ENCODE measurements at places on chromosomes 16 and 17.

GRCh38 chr17:46053911-46054534 lies 55.0 kb downstream of the STH start:
- no peak for DNase-seq

DNA sequence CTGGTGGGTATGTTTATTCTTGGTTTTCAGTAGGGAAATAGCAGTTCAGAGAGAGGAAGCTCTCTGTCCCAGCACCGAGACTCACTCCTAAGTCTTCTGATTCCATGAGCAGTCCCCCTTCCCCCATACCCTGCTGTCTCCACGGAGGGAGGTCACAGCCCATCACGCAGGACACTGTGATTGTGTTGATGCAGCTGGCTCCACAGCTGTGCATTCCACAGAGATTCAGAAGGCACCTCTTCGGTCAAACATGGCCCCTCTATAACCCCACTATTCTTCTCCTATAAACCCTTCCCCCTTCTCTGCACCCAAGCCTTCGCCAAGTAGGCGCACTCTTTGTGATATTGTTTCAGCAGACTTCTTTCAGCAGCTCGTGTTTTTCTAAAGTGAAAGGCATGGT lies 104.3 kb upstream of the HLF start:
- no peak for DNase-seq

DNA sequence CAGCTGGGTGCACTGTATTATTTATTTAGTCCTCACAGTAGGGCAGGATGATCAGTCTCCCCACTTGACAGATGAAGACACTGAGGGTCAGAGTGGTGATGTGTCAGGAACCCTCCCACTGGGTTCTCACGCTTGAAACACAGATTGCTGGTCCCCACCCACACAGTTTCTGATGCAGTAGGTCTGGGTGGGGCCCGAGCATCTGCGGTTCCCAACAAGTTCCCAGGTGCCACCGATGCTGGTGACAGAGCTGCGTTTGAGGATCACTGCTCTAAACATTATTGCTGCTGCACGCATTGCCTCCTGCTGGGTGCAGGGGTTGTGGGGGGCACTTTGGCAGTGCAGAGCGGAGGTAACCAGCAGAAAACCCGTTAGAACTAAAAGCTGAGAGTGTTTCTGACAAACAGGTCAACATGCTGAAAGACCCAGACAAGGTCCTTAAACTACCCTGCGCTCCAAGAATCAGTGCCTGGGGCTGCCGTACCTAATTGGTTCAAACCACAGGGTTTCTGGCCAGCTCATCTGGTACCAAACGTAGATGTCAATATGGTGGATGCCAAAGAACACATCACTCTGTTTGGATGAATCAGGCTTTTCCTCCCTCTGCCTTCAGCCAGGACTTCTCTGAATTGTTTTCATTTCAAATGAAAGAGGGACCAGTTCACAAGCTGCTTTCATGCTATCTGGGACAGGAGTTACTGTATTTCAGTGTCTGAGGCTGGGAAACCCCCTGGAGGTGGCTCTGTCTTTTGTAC lies 76.0 kb downstream of the ABCC1 start:
- DNase-seq: no peak

DNA sequence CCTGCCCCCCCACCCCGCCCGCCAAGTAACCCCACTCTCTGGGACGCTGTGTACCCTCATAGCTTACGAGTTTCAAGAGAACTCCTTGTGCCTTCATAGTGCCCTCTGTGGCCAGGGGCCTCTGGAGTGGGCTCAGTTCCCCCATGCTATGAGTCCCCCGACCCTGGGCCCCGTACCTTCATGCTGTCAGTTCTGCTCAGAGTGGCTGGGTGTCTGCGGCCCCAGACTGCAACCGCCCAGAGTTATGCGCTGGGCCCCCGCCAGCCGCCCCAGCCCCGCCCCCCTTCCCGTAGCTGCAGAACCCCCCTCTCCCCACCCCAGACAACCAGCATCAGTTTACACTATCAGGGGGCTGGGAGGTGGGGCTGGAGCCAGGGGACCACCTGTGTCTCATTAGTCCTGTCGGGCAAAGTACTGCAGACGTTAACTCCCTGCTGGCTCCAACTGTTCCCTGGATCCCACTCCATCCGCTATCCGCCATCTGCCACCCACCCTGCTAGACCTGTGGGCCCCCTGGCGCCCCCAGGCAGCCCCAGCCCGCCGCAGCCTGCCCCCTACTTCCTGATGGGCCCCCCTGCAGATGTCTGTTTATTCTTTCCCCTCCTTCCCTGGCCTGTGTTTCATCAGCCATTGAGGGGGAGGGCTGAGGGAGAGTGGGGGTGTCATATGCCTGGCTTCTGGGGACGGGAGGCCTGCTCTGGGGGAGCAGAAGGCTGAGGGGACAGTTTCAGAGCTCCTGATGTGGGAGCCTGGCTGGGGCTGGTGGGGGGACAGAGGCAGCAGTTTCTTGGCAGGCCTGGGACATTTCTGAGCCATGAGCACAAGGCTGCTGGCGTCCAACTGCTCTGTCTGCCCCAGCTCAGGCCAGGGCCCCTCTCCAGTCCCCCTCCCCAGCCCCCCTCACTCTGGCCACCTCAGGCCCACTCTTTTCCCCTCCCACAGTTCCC lies at the start of gene MFAP4:
Gene MFAP4, minus strand, starts transcription at position 217 of the 947 bp plus-strand sequence. Its CDS starts 35 bp downstream, at position 182.
- DNase-seq: no peak

- no peak for DNase-seq
These were observed 221.0 kb downstream of the CPPED1 start for GRCh38 chr16:12582696-12583095.

GRCh38 chr17:77802811-77803220 lies 155.7 kb upstream of the TNRC6C start:
- no peak for DNase-seq

DNA sequence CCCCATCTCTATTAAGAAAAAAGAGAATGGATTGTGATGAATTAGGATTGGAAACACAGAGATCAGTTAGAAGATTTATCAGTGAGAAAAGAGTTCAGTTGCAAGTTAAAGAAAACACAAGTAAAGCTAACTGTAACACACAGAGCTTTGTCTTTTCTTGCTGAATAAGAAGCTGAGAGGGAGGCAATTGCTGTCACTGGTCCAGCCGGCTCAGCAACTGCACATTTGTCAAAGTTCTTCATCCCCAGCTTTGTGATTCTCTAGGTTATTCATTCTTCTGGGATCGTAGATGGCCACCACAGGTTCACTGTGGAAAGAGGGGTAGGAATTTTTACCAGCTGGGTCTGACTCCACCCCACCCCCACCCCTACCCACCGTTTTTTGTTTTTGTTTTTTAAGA lies 615.7 kb downstream of the WWOX start:
- no peak for DNase-seq

DNA sequence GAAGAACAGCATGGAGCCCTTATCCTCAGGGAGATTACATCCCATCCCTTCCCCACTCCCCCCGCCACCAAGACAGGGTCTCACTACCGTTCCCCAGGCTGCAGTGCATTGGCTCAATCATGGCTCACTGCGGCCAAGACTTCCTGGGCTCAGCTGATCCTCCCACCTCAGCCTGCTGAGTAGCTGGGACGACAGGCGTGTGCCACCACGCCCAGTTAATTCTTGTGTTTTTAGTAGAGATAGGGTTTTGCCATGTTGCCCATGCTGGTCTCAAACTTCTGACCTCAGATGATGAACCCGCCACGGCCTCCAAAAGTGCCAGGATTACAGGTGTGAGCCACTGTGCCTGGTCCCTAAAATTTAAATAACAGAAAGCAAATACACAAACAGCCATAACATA lies 48.8 kb downstream of the STH start:
- no peak for DNase-seq

GRCh38 chr17:63402431-63403212 lies 43.5 kb downstream of the CYB561 start:
- DNase-seq: no peak

DNA sequence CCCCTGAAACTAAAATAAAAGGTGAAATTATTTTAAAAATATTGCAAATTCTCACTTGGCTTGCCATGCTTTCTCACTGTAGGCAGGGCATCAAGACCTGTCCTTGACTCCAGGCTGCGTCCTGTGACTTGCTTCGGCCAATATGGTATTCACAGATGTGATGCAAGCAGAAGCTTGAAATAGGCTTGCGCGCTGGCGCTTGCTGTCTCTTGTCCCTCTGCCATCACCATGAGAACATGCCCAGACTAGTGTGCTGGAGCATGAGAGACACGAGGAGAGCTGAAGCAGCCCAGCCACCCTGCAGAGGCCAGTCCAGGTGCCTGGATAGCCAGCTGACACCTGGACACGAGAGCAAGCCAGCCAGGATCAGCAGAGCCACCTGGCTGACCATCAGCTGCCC lies 21.8 kb upstream of the ZKSCAN2 start:
- no peak for DNase-seq

GRCh38 chr17:34300652-34301370 lies 15.3 kb downstream of the CCL11 start:
- DNase-seq: no peak

GRCh38 chr17:46876353-46876887 lies 25.0 kb downstream of the WNT9B start:
- DNase-seq: no peak

DNA sequence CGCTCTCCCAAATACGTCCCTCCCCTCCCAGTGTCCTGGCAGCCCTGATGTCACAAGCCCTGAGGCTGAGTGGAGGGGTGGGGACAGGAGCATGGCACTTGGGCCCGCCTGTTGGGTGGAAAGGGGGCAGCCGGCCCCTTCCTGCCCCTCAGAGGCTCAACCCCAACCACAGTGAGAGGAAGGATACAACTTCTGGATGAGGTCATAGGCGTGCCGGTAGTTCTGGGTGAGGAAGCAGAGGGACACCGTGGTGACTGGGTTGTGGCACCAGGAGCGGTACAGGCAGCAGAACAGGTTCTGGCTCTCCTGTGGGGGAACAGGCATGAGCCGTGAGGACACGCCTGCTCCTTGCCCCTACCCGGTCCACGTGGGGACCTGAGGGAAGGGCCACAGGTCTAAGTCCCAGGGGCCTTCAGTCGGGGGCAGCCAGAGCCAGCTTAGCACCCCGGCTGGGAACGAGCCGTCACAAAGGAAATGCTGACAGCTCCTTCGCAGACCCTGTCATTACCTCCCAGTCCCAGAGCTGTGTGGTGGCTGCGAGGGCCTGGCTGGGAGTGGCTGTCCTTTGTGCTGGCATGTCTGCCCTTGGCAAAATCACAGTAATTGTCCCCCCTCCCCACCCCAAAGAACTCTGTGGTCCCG lies 11.2 kb upstream of the MTSS2 start:
- DNase-seq: no peak

- DNase-seq: no peak
These were observed 117.8 kb downstream of the SOCS1 start for GRCh38 chr16:11138022-11138768.

DNA sequence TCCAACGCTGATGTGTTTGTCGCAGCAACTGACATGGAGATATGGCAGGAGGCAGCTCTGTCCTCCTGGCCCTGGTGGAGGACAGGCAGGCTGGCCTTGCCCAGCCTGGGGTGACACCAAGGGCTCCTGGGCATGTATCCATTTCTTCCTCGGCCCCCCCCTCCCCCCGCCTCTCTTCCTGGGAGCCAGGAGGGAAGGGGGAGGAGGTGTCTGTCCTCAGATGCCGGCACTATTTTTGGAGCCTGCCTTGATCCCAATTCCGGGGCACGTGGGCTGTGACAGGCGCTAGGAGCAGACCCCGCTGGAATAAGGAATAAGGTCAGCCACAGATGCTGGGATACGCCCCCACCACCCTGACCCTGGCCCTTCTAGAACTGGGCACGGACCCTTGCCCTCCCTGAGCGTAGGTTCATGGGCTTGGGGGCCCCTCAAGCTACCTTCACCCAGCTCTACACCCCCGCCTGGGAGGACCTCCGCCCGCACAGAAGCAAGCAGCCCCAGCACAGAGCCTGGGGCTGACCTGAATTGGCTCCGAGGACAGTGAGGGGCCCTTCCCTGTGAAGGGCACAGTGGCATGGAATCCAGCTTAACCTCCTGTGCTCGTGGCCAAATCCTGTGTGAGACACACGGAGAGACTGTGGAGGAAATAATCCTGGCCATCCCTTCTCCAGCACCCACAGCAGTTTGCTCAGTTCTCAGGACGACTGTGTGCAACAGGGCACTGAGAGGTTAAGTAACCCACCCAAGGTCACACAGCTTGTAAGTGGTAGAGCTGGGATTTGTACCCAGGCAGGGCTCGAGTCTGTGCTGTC lies 24.1 kb downstream of the SEC14L5 start:
- DNase-seq: no peak

- no peak for DNase-seq
These were observed 556 bp upstream of the SPNS1 start for GRCh38 chr16:28974007-28974436.

DNA sequence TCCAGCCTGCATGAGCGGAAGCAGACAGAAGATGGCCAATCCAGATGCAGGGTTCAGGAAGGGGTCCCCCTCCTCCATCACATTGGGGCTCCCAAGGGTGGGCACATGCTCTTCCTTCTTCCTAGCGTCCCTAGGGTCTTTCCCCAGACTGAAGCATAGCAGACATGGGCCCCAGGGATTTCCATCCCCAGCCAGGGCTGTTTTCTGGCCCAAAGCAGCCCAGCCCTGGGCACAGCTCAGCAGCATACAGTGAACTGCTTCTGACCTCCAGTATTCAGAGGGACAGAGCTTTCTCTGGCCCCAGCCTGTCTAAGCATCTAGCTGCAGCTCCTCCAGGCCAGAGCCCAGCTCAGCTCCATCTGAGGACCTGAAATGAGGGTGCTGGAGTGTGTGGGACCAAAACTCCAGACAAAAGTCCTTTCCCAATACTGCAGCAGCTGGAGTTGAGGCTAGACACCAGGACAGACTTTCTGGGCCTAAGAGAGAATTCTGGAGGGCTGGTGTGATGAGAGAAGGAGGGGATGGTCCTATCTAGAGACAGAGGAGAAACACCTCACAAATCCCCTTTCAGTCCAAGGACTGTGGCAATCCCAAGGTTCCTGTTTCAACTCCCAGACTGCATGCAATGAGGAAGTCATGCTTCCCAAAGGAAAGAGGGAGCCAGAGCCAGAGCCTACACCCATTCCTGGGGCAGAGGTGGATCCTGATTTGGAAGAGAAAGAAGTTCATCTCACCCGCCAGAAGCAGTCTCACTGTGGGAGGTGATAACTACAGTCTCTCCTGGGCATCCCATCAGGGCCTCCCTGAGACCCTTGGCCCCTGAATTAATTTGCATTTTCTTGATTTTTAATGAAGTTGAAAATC lies 4.5 kb upstream of the FOXN1 start:
- no peak for DNase-seq

DNA sequence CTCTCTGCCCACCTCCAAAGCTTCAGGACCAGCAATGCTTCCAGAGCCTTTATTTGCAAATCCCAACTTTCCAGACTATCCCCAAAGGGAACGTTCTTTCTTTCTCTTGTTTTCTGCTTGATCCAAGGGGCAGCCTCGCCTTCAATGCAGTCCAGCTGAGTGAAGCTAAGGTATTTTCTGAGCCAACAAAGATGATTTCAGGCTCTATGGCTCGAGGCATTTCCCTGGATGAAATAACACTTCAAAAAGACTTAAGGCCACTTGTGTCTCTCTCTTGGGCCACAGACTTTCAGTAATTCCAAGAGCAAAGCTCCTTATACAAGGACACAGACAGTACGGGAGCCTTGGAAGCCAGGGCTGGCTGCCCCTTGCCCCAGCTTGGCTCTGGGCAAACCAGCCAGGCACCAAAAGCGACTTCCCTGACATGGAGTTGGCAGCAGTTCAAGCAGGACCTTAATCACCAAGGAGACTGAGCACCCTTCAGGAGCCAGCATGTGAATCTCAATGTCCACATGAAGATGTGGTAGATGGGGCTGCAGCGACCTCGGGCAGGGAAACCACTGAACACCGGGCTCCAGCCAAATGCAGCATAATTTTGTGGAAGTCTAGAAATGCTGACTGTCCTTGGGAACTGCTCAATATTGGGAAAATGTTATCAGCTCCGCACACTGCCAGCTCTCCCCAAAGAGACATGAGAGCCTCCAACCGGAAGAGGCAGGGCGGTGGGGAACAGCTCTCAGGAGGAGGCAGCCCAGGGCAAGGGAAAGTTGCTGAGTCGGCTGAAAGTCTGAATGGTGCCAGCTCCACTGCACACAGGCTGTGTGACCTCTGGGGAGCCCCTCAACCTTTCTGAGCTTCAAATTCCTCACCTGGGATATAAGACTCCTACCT lies 39.0 kb downstream of the TK2 start:
- no peak for DNase-seq

All from GM12878 (cell line).